ENCODE measurements at places on chromosomes 4 and X.

GRCh38 chrX:47273011-47273730, 40.4 kb downstream of the USP11 start:
- DNase-seq: no peak

DNA sequence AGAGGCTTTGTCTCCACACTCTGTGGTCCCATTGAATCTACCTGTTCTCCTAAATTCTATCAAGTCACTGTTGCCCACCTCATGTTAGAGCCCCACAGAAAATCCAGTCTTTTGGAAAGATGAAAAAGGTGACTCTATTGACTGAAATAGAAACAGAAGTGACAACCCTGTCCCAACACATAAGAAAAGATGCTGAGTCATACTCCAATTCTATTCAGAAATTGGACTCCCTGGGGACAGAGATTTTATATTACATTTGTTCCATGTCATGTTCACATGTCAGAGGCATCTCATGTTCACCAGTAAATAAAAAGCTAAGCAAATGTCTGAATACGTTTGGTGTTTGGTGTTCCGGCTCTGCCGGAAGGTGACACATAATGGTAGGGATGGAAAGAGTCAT, 2.9 kb upstream of the GRPR start:
- DNase-seq: no peak

DNA sequence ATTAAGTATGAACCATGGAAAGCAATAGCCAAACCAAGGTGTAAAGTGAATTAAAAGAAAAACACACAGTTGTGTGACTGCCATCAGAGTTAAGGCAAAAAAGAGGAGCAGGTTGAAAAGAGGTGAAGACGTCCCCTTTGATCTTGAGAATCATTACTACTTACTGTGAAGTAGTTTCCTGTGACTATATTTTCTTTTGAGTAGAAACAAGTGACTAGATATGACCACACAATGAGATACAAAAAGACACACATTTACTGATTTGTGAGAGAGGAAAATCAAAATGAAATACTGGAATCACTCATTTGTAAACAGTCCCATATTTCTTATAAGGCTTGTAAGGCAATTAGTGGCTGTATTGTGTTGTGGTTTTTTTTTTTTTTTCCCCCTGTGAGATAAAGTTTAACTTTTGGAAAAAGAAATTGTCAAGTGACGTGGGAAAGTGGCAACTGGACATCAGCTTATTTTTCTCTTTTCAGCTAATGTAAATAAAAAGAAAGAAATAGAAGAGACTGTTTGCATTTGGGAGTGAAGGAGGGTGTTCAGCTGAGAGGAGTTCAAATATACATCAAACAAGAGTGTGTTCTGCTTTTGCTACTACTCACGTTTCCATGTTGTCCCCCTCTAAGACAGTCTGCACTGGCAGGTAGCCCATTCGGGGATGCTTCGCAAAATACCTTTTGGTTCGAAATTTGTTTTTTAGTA, 106.4 kb upstream of the FTHL17 start:
- DNase-seq: no peak

DNA sequence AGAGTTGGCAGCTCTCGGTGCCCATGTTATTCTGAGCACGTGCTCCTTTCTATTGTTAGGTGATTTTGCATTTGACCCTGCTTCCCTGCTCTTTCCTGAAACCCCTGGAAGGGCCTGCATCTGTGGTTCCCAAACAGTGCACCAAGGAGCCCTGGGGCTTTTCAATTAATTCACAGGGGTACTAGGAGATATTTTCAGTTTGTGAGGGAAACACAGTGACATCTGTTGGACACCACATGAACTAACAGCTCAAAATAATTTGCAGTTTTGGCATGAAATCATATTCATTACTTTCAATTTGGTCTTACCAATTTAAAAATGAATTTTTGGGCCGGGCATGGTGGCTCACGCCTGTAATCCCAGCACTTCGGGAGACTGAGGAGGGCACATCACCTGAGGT, 156.6 kb downstream of the GATB start:
- DNase-seq: no peak

- no peak for DNase-seq
These were observed 85.8 kb downstream of the CXXC4 start for GRCh38 chr4:104408878-104409277.

- DNase-seq: no peak
These were observed 2629.2 kb downstream of the PCDH7 start for GRCh38 chr4:33349376-33349775.

- DNase-seq: no peak
These were observed 256.7 kb downstream of the SPOCK3 start for GRCh38 chr4:166977596-166977995.

DNA sequence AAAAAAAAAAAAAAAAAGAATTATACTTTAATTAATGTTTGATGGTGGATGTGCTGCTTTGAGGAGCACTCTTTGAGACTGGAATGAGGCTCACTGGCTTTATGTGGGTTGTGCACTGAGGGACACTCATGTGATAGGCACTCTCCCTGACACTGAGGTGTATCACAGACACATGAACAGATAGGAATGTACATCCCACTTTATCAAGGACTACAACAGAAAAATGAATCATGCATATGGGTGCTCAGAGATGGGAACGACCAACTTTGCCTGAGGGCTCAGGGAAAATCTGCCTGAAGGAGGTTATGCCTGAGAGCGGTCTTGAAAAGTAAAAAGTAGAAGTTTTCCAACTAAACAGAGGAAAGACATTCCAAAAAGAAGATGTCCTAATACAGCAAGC, 97.7 kb upstream of the RBPJ start:
- DNase-seq: no peak

DNA sequence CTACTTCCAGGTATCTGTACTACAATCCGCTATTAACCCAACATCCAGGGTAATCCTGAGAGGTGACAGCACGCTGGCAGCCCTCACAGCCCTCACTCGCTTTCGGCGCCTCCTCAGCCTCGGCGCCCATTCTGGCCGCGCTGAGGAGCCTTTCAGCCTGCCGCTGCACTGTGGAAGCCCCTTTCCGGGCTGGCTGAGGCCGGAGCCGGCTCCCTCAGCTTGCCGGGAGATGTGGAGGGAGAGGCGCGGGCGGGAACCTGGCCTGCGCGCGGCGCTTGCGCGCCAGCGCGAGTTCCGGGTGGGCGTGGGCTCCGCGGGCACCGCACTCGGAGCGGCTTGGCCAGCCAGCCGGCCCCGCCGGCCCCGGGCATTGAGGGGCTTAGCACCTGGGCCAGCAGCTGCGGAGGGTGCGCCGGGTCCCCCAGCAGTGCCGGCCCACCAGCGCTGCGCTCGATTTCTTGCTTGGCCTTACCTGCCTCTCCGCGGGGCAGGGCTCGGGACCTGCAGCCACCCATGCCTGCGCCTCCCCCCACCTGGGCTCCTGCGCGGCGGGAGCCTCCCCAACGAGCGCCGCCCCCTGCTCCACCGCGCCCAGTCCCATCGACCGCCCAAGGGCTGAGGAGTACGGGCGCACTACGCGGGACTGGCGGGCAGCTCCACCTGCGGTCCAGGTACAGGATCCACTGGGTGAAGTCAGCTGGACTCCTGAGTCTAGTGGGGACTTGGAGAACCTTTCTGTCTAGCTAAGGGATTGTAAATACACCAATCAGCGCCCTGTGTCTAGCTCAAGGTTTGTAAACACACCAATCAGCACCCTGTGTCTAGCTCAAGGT, 87.3 kb downstream of the PRSS12 start:
- peak; percentile 26 for DNase-seq

Data from NCI-H1092 (cell line).